Cortex of kidney (tissue), 1 donor: ENCODE measurements at places on chromosomes 5 and 9.

DNA sequence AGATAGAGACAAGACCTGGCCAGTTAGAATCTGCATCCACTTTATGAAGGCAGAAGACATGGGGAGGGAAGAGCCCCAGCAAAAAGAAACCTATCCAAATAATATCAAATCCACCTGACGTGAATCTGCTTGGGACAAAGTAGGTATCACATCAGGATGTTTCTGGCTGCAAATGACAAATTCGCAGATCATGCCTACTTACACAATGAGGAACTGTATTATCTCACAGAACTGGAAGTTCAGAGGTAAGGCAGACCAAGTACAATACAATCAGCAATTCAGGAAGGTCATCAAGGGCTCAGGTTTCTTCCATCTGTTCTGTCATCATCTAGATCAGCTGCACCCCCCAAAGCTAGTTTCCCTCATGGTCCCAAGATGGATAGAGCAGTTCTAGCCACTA lies 13.2 kb upstream of the NR4A3 start:
- no peak for DNase-seq

DNA sequence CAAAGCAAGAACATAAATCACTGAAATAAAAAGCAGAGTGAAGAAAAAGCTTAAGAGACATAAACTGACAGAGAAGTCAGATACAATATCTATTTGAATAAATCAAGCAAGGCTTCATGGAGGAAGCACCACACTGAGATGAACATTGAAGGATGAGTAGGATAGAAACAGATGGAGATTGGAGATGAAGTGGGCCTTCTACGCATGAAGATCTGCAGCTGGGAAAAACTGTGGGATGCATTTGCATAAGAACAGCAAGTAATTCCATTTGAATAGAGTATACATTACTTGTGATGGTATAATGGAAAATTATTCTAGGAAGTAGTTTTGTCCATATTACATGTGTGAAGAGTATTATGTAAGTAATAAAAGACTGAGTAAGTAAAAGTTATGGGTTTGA lies 16.5 kb downstream of the NMUR2 start:
- DNase-seq, result no peak

DNA sequence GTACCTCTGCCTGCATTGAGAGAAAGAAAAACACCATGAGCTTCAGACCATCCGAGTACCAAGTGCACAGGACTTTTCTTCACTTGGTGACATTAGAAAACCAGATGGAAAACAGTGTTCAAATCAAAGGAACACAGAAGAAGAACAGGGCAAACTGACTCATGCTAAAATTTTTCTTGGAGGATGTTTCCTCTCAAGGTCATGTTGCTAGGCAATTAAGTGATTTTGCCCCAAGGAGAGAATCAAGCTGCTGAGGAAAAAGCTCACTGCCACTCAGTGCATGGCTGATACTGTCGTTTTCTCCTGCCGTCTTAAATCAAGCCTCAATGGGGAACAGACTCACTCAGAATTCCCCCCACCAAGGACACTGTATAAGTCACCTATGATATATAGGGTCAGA lies 57.9 kb upstream of the SIMC1 start:
- DNase-seq, result no peak

GRCh38 chr5:31107091-31107518 lies 86.4 kb upstream of the CDH6 start:
- no peak for DNase-seq

- no peak for DNase-seq
These were observed 16.8 kb downstream of the CTXN3 start for GRCh38 chr5:127665641-127666040.

DNA sequence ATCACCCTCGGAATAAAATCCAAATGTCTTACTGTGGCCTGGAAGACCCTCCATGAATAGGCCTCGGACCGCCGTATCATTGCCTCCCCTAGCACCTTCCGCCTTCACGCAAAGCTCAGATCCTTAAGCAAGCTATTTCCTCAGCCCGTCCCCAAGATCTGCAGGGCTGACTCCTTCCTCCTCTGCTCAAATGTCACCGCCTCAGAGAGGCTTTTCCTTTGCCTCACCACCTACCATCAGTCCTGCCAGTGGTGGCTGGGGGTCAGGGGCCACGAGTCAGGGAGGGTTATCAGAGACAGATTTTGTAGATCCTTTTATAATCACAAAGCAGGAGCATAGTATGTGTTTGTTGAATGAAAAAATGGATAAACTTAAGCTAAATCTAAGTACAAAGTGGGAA lies 74.4 kb upstream of the KIF2A start:
- DNase-seq, result no peak

- DNase-seq, result no peak
These were observed 18.5 kb upstream of the ZNF622 start for GRCh38 chr5:16484081-16484480.

DNA sequence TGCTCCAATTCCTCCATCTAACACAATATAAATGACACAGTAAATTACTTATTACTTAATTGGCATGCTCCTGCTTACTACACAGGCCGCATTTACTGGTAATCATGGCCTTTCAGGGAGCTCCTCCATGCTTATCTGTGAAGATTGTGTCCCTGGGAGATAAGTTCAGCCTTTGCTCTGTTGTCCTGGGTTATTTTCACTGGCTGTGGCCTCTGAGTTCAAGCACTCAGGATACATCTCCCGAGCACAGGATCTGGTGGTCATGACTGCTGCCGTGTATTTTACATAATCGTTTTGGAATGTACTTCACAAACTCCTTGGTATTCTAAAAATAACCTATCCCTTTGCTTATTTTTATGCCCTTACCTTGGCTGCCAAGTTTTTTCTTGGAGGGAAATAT lies 215.7 kb downstream of the ICE1 start:
- DNase-seq, result no peak

- no peak for DNase-seq
These were observed 65.2 kb downstream of the STARD4 start for GRCh38 chr5:111447099-111447498.

DNA sequence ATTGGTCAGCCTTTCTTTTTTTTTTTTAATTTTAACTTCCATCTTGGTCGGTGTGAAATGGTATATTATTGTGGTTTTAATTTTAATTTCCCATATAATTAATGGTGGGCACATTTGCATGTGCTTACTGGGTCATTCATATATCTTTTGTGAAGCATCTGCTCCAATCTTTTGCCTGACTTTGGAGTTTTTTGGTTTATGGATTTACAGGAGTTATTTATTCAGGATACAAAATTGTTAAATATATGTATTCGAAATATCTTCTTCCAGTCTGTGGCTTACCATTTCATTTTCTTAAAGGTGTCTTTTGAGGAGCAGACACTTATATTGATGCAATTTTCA lies 682 bp upstream of the RIGI start:
- DNase-seq, result no peak

DNA sequence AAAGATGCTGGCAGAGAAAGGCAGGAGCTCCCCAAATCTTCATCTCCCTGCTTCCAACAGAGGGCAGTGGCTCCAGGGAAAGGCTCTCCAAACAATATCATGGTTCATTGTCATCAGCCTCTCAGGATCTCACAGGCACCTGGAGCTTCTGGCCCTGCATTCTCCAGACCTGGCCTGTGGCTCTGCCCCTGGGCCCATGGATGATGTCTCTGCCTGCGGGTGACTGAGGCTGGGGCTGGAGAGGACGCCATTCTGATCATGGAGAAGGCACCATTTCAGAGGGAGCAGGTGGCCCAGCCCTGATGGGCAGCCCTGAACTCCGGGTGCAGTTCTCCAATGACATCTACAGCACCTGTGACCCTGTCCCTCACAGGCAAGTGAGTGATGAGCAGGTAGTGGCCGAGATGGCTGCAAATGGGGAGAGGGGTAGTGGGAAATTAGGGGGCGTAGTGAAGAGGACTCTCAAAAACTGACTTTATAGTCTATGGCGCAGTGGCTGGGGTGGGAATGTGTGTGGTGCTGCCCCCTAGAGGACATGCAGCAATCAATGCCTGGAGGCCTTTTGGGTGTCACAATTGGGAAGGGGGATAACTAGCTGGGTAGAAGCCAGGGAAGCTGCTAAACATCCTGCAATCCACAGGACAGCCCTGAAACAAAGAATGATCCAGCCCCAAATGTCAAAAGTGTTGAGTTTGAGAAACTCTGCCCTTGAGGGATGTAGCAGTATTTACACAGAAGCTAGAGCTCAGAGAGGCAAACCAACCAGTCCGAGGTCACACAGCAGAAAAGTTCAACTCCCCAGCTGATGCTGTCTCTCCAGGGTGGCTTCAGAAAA lies 3.2 kb downstream of the SH3PXD2B start:
- DNase-seq, result no peak

GRCh38 chr9:125240649-125240999 lies 519 bp downstream of the HSPA5 start:
- no peak for DNase-seq

- no peak for DNase-seq
These were observed 410.9 kb upstream of the PRR16 start for GRCh38 chr5:120052916-120053828.

DNA sequence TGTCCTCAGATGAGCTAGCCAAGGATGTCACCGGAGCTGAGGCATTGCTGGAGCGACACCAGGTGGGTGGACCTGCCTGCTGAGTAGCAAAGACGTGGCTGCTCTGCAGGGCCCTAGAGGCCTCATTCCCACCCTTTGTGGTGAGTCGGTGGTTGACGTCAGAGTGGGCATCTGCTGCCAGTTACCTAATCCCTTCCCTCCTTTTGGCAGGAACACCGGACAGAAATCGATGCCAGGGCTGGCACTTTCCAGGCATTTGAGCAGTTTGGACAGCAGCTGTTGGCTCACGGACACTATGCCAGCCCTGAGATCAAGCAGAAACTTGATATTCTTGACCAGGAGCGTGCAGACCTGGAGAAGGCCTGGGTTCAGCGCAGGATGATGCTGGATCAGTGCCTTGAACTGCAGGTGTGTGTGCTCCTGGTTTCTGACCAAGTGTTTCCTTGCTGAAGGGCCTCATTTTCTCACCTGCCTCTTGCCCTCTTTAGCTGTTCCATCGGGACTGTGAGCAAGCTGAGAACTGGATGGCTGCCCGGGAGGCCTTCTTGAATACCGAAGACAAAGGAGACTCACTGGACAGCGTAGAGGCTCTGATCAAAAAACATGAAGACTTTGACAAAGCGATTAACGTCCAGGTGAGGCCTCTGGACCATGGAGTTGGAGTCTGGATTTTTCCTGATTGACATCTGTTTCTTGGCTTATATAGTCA lies 48.9 kb downstream of the DYNC2I2 start:
- DNase-seq, result no peak

DNA sequence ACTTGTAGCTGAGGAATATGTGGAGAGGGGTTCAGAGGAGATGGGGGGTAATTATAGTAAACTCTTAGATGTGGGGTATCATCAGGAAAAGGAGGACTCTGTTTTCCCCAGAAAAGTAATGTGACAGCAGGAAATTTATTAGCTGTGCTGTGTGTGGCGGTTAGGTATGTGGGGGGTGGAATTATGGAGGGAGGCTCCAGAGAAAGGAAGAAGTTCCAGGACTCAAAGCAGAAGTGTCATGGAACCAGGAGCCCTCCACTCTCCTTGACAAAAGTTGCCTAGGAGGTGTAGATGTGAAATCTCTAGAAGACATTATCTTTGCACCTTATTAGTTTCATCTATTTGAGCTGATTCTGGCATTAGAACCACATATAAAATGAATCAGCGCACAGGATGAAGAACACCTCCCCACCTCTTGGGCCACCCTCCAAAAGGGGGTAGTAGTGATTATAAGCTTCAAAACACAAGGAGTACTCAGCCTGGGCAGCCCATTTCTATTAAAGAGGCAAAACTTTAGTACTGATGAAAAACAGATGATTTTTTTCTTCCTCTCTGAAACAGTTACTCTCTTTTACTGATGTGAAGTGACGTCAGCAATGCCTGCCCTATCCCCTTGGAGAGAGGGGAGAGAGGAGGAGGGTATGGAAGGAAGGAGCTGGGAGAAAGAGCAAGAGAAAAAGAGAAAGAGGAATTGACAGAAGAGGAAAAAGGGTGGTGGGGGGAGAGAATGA lies 18.2 kb downstream of the NR2F1 start:
- no peak for DNase-seq

- no peak for DNase-seq
These were observed 136.3 kb downstream of the TMEM232 start for GRCh38 chr5:110590187-110590586.

GRCh38 chr5:23763170-23763569 lies 255.8 kb downstream of the PRDM9 start:
- no peak for DNase-seq

DNA sequence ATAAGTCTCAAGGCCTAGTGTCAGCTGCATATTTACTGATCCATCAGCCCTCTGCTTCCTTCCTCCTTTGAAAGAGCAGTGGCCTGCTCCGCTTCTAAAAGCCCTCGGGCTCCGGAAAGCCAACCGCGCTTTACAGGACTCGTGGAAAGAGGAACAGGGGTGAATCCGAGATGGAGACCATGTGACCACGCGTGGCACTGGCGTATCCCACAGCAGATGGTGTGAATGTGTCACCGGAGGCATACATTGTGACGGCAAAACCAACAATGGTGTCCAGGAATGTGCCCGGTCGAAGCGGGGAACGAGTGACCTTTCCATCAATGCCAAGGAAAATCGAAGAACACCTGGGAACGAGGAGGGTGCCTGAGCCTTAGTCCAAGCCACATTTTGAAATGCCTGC lies 484.6 kb downstream of the SPATA31A7 start:
- no peak for DNase-seq

GRCh38 chr5:95853490-95853889 lies 31.0 kb upstream of the GLRX start:
- no peak for DNase-seq

- no peak for DNase-seq
These were observed 85.1 kb upstream of the TLX3 start for GRCh38 chr5:171223927-171224326.

GRCh38 chr9:34170237-34170991 lies 8.4 kb upstream of the UBAP1 start:
- no peak for DNase-seq

DNA sequence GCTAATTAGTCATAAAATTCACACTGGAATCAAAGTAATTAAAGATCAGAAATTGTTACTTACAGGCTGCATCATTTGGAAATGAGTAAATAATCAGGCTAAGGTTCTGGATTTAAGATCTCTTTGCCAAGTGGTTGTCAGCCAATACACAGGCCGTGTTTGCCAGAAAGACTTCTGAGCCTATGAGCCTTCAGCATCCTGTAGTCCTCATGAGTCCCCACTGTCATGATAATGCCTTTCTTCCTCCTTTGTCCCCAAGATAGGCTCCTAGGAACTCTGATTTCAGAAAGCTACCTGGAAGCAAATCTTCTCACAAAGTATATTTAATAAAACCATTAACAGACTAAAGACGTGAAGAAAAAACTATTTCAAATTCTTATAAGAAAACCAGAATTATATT lies 810.5 kb downstream of the DNAH5 start:
- DNase-seq, result no peak

DNA sequence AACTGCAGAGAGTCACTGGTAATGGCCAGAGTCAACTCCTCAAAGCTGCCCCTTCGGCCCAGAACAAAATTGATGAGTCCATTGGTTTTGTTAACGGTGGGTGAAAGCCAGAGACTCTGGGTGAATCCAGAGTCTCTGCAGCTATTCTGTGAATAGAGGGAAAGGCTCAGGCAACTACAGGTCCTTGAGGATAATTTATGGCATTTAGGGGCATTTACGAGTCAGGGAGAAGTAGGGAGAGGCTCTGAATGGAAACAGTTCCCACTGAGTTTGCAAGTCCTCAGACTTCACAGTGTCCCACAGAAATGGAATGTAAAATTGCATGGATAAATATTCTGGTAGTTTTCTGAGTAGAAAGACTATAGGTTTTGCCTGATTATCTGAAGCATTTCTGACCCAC lies 257.8 kb downstream of the SEC61B start:
- DNase-seq, result no peak
